ENCODE measurements at places on chromosomes 13 and 19.

- no peak for DNase-seq
These were observed 71.4 kb downstream of the FREM2 start for GRCh38 chr13:38758277-38758676.

DNA sequence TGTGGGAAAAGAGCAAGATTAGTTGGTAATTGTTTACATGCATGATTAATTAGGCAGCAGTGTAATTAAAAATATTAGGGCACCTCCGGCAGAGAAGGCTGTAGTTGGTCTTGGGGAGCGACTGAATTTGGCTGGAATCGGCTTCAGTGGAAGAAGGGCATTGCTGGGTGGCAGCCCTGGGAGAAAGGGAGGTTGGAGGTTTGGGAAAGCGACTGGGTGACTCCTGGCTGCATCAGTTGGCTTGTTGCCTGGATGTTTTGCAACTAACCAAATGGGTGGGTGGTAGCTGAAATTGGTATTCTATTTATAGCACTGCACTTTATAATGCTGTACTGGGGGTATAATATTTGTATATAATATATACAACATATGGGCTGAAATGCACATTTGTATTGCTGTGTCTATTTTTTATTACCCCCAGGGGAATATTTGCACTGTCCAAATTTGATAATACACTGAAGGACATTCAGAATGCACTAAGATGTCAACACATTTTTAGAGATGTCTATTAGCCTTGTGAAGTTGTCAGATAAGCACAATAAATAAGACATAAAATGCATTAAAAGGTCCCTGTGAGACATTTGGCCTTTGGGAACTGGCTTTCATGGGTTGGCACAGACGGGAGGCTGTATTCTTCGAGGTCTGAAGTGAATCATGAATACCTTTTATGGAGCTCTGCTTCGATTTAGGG, 1.7 kb downstream of the B3GLCT start:
- no peak for DNase-seq

- no peak for DNase-seq
These were observed 37.3 kb downstream of the KLF2 start for GRCh38 chr19:16361926-16362325.

DNA sequence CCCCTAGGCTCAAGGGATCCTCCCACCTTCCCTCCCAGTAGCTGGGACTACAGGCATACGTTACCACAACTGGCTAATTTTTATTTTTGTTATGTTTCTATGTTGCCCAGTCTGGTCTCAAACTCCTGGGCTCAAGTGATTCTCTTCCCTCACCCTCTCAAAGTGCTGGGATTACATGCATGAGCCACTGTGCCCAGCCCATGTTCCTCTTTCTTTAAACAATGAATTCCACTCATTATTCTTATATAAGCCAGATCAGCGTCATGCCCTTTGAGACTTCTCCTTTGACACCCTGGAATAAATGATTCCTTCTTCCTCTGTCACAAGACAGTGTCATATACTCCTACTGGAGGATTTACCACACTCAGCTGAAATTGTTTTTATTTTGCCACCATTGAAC, 519.9 kb upstream of the SPRY2 start:
- no peak for DNase-seq

- no peak for DNase-seq
These were observed at the start of gene BCL3 for GRCh38 chr19:44748426-44749254. TSS of gene BCL3 (plus strand) at chr19:44748708. CDS start at chr19:44748791, 83 bp downstream.

Data from GF-D8 (cell line).